ENCODE measurements at places on chromosomes 7 and 10.
A peak's percentile ranks its signal among the peaks of the same experiment; 100 is the strongest.

DNA sequence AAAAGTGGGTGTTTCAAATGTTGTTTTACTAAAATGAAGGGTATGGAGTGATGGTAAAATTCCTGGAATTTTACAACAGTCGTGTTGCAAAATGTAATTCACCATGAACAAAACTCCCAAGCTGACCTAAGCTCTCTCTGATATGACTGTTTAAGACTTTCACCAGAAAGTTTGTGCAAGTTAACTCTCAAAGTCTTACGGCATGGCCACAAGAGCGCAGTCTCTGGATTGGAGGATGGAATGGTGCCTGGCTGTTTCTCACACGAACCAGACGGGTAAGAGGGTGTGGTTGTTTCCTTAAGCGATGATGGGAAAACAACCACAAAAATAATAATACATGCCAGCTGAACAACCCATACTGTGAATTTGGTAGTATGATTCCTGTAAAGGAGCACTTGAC, 662.5 kb downstream of the KCNMA1 start:
- DNase-seq, result no peak

GRCh38 chr7:17769918-17770317, 170.4 kb downstream of the SNX13 start:
- peak; percentile 59 for DNase-seq

DNA sequence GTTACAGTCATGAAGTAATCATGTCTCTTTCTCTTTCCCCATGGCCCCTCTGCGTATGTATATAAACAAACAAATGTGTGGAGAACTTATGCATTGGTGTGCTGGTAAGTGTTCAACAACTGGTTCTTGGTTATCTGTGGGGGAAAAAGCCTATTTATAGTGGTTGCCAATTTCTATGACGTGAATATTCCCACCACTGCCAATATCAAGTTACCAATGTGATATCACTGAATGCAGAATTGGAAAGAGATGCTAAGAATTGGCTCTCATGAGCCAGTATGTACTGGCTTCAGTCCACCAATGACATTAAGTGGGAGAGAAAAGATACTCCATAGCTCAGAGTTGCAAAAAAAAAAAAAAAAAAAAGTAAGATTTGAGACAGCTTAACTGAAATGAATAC, 399.7 kb downstream of the REEP3 start:
- DNase-seq, result no peak

GRCh38 chr10:76071653-76072365, 640.4 kb downstream of the LRMDA start:
- DNase-seq, result no peak

GRCh38 chr7:144027974-144028373, 20.8 kb upstream of the OR2A5 start:
- no peak for DNase-seq

DNA sequence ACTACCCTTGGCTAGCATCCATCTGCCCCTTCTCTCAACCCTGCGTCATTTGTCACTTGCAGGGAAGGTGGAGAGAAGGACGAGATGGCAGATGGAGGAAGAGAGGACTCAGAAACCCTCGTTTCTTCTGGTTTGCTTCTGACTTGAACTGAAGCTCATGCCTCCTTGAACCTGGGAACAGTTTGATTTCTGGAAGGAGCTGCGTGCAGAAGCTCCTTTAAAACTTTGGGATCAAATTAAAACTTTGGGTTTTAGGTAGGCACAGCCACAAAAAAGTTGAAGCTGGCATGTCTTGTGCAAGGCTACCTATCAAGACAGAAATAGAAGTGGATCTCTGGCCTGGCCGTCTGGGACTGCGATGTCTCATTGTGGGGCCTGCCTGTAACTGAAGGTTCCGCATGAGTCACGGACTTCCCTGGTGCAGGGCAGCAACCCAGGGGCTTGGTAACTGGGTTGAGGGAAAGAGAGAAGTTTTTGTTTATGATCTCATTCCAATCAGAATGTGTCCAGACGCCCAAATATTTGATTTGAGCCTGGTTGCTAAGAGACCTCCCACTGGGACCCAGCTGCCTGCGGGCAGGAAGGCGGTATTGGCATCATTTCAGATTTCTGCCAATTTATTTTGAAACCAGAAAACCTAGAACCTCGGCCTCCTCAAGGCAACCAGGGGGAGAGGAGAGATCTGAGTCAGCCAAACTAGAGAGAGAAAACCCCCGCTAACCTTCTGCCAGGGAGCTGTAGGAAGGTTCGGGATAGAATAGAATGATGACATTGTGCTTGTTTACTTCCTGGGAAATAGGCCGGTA, 15.8 kb upstream of the CAMK1D start:
- peak; percentile 52 for DNase-seq

GRCh38 chr10:111161109-111161874, 84.5 kb downstream of the ADRA2A start:
- DNase-seq, result no peak

DNA sequence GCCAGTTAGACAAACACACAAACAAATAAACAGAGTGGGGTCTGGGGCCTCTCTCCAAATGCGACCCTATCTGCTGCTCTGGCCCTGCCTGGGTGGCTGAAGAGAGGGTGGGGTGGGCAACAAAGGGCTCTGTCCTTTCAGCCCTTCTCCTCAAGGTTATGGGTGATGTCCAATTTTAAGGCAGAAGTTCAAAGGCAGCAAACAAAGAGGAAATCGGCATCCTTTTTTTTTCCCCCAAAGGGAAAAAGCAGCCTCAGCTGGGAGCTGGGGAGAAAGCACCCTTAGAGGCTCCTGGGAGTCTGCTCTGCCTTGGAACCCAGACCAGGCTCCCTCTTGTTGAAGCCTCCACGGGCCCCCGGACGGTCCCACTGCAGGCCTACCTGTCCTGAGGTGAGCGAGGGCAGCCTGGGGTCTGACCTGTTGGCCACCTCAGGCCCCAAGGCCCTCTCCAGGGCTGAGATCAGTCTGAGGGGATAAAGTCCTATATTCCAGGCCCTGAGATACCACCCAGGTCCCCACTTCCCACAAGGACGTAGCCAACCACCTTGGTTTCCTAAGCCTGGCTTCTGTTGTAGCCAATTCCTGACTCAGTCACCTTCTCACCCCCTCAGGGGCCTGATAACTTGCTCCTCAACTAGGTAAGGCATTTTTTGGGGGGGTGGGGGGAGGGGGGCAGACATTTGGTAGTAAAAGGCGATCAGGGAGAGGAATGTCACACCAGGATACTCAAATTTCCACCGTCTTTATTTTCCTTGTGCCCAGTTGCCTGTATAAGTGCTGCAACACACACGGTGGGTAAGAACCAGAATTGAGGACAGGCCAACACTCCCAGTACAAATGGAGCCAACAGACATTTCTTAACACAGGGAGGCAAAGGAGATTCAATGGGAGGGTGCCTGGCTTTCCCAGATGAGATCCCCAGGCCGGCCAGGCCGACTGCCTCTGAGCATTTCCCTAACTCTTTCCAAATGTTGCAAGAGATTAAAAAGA, 4.3 kb downstream of the HOXA11 start:
- DNase-seq, result no peak

- DNase-seq, result peak; percentile 48
These were observed 9.9 kb downstream of the NYAP1 start for GRCh38 chr7:100493476-100494264.

GRCh38 chr7:143359771-143360353, 2.7 kb downstream of the FAM131B start:
- DNase-seq, result no peak

- no peak for DNase-seq
These were observed 53.3 kb downstream of the CDHR3 start for GRCh38 chr7:106016331-106016730.

GRCh38 chr10:98309366-98310355, 41.7 kb upstream of the LOXL4 start:
- peak; percentile 5 for DNase-seq

- DNase-seq, result no peak
These were observed 141.3 kb upstream of the VKORC1L1 start for GRCh38 chr7:65731562-65732035.

Measured in CD4-positive, alpha-beta T cell treated with Interleukin-17A for 1 hour (primary cell).